ENCODE measurements at places on chromosomes 4 and X. TPM values are rescaled to one million over a fixed set of nuclear protein-coding genes. Genes with fewer than 3 reads are reported as not detected.
A peak's percentile ranks its signal among the peaks of the same experiment; 100 is the strongest.

DNA sequence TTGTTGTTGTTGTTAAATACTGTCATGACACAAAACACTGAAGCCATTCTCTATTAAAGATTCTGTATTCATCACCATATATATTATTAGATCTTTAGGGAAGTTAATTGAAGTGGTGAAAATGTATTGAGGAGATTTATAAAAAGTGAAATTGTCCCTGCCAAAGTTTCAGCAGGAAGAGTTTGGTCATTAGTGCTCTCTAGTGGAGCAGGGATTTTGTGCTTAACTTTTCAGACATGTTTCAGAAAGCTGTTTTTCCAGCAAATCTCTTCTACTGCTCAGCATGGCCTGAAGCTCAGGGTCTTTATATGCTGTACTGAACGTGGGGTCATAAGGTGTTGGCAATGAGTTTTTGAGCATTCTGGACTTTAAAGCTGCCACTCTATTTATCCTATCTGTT lies 36.7 kb upstream of the CXXC4 start:
- peak; percentile 11 for DNase-seq

DNA sequence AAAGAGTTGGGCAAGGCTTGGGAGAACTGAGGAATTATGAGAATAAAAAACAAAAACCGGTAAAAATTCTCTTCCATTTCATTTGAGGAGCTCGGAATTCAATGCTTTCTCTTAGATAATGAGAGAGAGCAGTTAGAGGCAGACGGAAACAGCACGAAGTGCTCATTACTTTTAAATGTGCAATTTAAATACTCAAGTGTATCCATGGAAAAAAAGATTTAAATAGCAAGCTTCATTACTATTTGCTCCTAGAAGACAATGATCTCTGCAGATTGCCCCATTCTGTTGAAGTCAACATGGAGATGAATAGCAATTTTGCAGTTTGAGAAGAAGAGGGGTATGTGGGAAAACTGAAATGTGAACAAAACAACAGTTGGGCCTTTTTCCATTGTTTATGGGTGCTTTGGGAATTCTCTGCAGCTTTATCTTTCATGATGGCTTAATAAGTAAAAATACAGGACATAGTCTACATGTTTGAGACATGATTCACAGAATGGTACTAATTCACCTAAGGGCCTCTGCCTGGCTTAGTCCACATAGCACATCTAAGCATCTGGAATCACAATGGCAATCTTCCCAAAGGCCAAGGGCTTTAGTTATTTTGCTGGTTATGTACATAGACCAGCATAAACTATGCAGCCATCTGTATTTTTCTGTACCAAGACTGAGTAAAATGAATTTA lies 512.7 kb upstream of the FAT1 start:
- DNase-seq: no peak

DNA sequence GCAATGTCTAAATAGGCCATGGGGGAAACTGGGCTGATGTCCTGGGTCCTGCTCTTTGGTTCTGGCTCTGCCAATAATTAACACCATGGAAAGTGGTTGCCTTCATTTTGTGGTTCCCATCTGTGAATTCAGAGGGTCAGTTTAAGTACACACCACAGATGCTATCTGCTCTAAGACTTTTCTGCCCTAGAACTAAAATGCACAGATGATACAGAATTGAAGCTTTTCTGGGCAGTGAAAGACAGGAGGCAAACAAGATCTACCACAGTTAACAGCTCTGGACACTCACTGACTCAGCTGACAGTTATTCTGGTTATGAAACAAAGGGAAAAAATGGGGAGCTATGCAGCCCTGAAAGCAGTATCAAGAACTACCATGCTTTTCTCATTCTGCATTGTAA lies 37.3 kb downstream of the APBB2 start:
- no peak for DNase-seq

- no peak for DNase-seq
These were observed 226.6 kb downstream of the NSUN7 start for GRCh38 chr4:40976343-40976742.

GRCh38 chrX:108732630-108733321 lies 3.6 kb downstream of the IRS4 start:
- peak; percentile 38 for DNase-seq

- no peak for DNase-seq
These were observed 137.3 kb downstream of the BMPR1B start for GRCh38 chr4:94895081-94895480.

GRCh38 chr4:4852591-4853362 lies 6.7 kb upstream of the MSX1 start:
- DNase-seq: no peak

DNA sequence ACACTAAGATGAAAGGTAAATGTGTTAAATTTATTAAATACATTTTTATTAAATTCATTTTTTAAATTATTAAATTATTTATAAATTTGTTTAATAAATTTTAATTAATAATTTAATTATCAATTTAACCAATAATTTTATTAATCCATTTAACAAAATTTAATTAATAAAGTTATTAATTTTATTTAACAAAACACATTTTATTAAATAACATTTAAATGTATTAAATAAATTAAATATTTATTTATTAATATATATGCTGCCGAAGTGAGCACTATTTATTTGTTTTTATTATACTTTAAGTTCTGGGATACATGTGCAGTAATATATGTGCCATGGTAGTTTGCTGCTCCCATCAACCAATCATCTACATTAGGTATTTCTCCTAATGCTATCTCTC lies 719.5 kb downstream of the TRIML1 start:
- DNase-seq: no peak

DNA sequence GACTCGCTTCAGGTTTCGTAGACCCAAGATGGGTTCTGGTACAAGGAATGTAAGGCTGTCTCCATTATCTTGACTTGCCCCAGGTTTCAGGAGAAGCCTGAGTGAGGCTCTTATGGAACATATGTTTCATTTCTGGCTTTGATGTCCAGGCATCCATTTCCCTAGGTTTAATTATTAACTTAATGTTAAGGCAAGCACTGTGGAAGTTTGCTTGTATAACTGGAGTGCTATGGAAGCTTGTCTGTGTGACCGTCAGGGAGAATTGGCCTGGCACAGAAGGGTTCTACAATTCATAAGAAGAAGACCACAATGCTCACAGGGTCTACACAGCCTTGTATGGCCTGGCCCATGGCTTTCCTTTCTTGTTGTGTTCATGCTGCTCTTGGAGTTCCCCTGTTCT lies 47.2 kb upstream of the PPP1R2C start:
- no peak for DNase-seq

DNA sequence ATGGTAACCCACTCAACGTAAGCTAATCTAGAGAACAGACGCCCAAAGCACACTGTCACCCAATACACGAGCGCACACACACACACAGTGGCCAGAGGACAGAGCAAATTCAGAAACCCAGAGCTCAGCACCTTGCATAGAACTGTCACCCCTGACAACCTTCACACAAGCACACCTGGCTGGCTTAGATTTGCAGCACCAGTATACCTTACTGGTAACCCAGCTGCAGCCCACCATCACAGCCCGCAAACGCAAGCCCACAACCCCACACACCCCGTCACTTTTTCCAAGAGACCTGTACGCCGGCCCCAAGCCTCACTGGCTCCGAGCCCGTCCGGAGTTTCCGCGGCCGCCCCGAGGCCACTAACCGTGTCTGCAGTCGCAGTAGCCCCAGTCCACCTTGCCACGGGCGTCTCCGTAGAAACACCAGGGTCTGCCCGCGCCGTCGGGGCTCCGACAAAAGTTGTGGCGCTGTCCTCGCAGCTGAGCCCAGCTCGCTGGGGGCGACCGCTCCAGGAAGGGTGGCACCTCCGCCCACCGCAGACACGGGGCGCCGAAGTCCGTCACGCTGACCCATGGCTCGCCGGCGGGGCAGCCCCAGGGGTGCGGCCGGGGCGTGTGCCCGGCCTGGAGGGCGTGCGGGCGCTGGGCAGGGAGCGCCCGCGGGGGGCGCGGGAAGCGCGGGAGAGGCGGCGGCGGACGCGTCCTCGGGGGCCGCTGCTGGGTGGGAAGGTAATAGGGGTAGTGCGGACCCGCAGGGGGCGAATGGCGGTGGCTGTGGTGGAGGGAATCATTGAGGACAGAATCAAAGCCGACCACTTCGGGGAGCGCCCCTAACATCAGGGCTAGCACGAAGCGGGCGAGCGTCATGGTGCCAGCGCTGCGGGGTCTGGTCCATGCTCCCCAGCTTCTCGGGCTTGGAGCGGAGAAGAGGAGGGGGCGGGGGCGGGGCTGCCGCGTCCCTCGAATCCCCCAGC lies 664 bp downstream of the PRSS12 start:
- DNase-seq: peak; percentile 44

DNA sequence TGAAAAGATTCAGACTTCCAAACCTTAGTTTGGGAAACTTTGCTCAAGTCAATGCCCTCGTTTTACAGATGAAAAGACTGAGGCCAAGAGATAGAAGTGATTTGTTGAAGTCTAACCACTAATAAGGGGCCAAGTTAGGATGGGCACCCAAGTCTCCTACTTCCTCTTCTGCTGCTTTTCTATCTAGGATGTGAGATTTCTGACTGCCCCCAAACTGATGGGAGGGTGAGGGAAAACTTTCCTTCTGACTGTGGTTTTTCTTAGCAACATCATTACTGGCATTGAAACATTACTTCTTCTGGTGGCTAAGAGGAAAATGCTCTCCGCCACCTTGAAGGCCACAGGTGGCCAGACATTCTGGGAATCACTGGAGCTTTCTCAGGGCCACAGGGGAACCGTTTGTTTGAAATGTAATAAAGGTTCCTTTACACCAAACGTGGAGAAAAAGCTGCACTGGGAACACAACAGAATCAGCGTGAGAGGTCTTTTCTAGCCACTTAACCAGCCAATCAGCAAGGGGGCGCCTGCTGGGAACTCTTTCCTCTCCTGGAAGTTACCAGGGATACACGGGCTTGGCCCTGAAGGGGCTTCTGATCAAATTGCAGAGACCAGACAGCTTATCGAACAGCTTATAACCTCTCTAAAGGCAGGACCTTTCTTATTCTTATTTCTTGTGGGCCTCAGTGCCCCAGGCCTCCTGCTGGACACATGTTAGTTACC lies 115.9 kb upstream of the TEX13D start:
- no peak for DNase-seq

DNA sequence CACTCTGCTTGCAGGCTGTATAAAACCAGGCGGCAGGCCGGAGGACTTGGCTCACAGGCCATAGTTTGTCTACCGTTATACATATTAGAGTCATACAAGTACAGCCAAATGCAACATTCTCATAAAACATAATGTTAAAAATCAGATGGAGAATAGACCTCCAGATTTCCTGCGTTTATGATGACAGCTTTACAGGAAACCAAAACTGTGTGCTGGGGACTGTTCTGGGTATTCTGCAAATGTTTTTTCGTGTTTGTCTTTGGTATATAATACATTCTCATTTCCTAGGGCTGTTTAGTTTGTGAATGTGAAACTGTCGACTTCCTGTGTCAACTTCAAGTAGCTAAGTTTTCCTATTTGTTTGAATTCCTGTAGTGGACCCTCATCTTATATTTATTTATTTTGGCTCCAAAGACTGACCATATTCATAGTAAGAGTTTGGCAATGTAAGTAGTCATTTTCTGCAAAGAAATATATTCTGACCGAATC lies 79.5 kb upstream of the FAM9C start:
- peak; percentile 35 for DNase-seq

DNA sequence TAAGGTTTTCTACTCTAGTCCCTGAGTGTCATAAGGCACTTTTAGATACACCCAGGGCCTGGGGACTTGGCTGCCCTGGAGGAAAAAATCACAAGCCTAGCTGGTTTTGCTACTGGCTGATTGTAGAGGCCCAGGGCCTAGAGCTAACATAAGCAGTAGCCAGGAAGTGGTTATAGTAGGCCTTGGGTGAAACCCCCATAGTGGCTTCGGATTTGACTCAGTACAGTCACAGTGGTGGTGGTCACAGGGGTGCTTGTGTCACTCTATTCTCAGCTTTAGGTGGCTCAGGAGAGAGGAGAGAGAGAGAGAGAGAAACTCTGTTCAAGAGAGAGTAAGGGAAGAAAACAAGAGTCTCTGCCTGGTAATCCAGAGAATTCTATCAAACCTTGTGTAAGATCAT lies 194.5 kb upstream of the EDA2R start:
- DNase-seq: no peak

DNA sequence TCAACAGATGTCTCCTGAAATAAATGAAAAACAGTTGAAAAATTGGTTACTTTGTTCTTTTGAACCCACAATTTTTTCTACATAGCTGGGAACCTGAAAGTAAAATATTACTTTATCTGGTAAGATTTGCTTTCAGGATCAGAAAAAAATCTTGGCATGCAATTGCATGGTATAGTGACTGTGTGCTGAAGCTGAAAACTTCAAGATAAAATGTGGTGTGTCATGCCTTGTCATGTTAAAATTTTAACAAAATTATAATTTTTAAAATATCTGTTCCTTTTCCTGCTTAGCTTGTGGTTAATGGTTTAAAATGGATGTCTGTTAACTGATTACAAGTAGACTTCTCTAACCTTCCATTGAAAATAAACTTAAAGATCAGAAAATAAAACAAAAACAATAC lies 904.8 kb downstream of the PDHA2 start:
- DNase-seq: no peak

GRCh38 chr4:186722796-186723291 lies 812 bp downstream of the FAT1 start:
- DNase-seq: no peak

GRCh38 chrX:123713841-123714240 lies 19.0 kb downstream of the THOC2 start:
- DNase-seq: no peak

DNA sequence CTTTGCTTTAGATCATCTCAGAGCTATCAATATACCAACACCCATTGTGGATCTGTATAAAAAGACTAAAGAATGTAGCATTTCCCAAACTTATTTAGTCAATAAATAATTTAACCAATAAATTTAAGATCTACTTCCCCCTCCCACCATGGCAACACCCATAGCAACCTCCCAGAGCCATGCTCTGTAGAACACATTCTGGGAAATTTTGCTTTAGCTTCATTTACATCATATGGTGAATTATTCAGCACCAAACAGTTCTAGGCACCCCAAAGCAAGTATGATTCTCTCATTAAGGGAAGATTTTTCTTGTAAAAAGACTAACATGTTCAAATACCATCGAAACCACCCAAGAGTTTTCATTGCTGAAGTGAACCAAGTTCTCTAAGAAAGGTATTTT lies 80.5 kb upstream of the GPR34 start:
- no peak for DNase-seq

DNA sequence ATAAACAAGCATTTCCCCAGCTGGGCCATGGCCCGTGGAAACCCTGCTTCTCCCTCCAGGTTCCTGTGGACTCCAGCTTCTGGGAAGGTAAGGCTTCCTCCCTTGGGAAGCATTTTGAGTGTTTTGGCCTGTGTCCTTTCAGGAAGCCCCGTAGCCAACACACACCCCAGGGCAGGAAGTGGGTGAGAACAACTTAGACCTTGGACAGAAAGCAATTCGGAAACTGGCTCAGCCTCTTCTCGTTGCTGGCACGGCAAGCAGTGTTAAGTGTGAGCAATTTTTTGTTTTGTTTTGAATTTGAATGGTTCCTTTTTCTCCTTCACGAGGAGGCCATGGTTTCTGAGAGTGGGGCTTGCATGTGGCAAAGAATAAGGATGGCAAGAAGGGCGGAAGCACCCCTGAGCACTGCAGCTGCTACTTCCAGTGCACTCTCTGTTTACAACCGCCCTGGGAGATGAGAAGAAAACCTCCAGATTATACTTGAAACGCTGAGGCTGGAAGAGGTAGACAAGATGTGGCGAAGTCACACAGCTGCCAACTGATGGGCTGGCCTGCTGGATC lies 14.1 kb upstream of the CYTL1 start:
- no peak for DNase-seq

Gene USP17L22
- not detected for polyA plus RNA-seq

Gene TRPC3
- 0.17 TPM for polyA plus RNA-seq

Gene MAGEA10
- polyA plus RNA-seq: not detected

Gene MRFAP1L1
- polyA plus RNA-seq: 69.1 TPM

Gene GAB3
- polyA plus RNA-seq: 0.95 TPM

Gene CLDN34
- not detected for polyA plus RNA-seq

Gene RASSF6
- polyA plus RNA-seq: 4.7 TPM

Gene NDNF
- polyA plus RNA-seq: 14.7 TPM

Gene NHSL2
- polyA plus RNA-seq: 1.3 TPM

Gene AMTN
- polyA plus RNA-seq: not detected
